ENCODE measurements at places on chromosomes 4 and X. TPM values are rescaled to one million over a fixed set of nuclear protein-coding genes. Genes with fewer than 3 reads are reported as not detected.

DNA sequence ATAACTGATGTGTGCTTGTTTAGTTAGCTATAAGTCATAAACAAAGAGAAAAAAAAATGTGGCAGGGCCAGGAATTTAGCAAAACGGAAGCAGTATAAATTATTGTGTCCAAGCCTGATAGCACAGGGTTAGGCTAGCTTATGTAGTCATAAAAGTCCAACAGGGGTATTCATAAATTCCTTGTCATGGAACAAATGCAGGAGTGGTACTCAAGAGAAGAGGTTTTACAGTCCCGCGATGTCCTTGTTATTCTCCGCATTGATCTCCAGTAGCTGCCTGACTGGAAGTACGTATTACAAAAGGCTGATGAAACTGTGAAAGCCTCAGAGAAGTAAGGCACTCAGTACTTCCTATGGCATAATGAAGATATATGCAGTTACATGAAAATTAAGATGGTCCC, 336.9 kb upstream of the TRAM1L1 start:
- DNase-seq: no peak

- DNase-seq: no peak
These were observed 2.0 kb downstream of the BCOR start for GRCh38 chrX:40095583-40096394.

Gene PHEX
- total RNA-seq: 0.54 TPM

Gene NPY2R
- 8.8 TPM for total RNA-seq

DNA sequence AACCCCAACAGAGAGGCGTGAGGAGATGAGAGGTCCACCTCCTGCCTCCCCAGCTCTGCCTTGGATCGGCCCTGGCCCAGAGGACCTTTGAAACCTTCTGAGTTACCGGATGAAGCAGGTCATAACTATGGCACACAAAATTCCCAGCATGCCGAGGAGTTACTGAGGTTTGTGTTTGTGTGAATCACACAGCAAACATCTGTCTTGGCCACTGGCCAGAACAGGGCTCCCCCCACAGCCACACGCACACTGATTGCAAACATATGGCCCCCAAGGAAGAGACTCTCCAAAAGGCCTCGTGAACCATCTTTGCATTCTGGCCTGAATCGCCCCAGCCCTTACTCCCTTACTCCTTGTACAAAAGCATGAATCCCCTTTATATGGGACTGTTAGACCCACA, 18.9 kb downstream of the RPS4X start:
- no peak for DNase-seq

DNA sequence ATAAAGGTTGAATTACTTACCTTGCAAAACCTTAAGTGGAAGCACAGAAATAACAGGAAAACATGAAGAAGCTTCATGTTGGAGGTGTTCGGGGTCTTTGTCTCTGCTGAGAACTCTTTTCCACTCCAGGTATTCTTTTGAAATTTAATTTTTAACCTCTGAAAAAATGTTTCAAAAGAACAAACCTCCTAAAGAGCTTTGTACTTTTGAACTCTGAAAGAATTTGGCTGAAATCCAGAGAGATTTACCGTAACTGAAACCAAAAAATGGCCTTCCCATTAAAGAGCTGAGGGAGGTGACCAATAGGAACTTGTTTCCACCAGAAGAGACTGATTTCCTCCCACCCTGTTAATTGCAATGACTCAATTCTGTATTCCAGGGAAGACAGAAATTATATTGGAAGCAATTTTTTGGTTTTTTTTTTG, at the start of gene CFI:
Gene CFI (minus strand): TSS at position 105 of the 425 bp plus-strand sequence. CDS start 28 bp downstream, at position 77.
- no peak for DNase-seq

Gene RCHY1
- total RNA-seq: 45.2 TPM

DNA sequence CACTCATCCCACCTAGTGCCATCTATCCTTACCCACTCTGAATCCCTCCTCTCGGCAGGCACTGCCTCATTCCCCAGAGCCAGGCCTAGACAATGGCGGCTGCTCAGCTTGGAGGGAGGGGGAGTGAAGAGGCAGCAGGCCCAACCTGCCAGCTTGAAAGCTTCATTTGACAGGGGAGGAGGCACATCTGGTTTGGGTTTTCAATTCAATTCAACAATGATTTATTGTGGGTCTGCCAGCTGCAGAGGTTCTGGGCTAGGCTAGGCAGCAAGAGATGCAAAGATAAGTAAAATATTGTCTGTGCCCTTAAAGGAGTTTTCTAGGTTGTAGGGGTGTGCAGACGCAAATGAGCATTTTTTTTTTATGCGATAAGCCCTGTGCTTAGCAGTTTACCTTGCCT, 58.5 kb downstream of the RTL9 start:
- no peak for DNase-seq

Gene UGT2B17
- total RNA-seq: not detected

Gene SAP30
- total RNA-seq: 26.7 TPM

Gene ARHGEF6
- total RNA-seq: 33.0 TPM

DNA sequence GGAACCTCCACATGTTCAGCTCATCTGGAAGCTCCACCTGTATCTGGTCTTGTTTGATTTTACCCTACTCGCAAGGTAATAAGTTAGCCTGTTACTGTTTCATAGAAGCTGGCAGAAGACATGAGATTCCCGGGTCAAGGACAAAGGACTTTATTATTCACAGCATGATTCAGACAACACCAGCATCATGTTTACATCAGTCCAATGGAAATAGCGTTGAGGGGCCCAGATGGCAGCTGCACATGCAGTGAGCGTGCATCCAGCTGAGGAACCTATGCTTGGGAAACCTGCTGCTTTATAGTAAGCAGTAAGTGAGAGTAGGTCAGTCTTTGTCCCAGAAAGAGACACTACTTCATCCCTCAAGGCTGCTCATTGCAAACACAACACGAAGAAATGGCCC, 19.8 kb downstream of the TSPAN5 start:
- no peak for DNase-seq

GRCh38 chr4:116016201-116016600, 902.8 kb upstream of the NDST4 start:
- DNase-seq: no peak

DNA sequence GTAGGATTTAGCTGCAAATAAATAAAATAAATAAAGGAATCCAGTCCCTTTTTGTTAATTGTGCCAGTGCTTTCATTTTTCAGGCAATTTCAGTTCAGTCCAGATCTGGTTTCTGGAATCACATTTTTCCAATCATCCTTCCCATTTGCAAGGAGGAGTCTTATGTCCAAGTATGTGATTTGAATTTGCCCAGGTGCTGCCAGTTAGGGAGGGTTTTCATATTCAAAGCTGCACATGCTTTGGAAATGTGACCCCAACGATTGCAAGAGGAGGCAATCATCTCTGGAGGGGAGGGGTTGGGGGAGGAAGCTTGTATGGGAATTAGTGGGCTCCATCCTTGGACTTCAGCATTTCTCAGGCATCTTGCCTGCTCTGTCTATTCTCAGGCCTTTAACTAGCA, 4.4 kb downstream of the PLAC1 start:
- DNase-seq: no peak

GRCh38 chr4:52926196-52926974, 64.3 kb downstream of the RASL11B start:
- no peak for DNase-seq

Gene ETDB
- total RNA-seq: not detected

Gene TMPRSS11F
- not detected for total RNA-seq

DNA sequence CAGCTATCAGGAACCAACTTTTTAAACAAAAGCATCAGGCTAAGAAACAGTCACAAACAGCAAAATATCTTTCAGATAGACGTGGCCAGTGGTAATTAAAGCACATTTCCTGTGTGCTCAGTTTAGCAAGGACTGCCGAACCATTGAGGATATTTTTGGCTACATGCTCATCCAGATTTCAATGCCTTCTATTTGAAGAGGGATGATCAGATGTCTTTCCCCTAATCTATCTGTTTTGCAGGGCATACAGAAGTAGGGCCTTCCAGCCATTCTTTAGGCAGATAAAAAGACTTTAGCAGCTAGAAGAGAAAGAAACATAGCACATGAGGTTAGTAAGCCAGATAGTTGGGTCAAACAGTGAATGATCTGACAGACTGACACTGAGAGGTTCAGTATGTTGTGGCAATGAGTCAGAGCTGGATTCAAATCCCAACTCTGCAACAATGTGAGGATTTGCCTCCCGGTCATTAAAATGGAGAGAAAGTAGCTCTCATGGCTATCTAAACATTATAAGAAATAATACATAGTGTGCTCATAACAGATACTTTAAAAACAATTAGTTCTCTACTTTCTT, 100.0 kb upstream of the PRKG2 start:
- DNase-seq: no peak

DNA sequence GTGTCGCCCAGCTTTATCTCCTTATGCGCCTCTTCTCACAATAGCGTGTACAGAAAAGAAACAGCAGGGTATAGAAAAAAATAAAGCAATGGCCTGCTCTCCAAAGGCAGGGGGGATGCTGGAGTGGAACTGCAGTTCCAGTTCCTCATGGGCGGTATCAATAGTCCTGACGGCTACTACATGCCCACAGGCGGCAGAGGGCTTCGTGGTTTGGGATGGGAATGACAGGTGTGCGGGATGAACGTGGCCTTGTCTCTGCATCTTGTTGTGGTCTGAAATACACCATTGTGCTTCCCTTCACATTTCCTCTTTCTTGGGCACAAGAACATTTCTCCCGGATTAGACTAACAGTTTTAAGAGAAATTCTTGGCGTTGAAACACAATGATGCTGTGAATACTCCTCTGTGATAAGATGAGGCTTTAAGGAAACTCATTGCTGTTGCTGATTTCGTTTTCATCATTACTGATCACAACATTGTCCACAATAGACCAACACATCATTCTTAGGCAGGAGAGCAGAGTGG, 124.1 kb upstream of the IGFBP7 start:
- DNase-seq: no peak

Gene PAGE2
- not detected for total RNA-seq

Gene SERPINA7
- total RNA-seq: not detected

DNA sequence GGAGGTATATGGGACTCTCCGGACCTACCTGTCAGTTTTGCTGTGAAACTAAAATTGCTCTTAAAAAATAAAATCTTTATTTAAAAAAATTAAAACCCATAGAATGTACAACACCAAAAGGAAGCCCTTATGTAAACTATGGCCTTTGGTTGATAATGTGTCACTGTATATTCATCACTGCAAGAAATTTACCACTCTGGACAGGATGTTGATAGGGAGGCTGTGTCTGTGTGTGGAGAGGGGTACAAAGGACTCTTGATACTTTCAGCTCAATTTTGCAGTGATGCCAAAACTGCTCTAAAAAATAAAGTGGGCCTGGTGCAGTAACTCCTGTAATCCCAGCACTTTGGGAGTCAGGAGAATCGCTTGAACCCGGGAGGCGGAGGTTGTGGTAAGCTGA, 2.9 kb upstream of the ZMYM3 start:
- DNase-seq: no peak

GRCh38 chrX:115226929-115227328, 7.0 kb downstream of the LRCH2 start:
- no peak for DNase-seq

All from dorsolateral prefrontal cortex (tissue), 122 donors.